GM19239 (cell line): ENCODE measurements at places on chromosomes 12 and 14.
A peak's percentile ranks its signal among the peaks of the same experiment; 100 is the strongest.

- no peak for DNase-seq
These were observed 91.9 kb downstream of the DPF3 start for GRCh38 chr14:72801836-72802587.

DNA sequence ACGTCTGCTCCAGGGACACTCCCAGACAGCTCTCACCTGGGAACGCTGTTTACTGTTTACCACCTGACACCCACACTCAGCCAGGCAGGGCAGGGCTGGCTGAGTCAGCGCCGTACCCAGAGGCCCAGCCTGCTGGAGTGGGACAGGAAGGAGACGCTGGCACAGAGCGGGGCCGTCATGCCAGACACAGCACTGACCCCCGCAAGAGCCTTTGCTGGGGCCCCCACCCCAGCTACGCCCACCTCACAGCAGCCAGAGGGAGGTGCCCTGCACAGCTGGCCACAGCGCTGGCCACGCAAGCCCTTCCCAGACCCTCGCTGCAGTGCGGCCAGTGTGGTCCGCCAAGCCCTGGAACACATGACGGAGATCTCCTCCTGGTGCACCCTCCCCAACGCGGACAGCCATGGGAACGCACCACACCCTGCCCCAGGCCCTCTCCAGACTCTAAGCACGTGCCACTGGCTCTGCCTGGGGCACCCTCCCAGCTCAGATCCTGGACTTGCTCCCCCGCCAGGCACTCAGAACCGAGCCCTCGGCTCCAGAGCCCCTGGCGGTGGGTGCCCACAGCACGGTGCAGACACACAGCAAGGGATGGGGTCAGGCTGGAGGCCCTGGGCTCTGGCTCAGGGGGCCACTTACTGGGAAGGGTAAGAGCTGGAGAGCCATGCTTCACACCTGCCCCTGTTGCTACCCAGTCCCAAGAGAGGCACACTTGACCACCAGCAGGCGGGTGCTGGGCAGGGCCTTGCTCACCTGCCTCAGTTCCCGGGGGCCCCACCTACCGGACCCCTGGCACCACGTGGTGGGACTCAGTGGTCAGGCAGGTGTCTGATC lies 5.7 kb downstream of the AHNAK2 start:
- DNase-seq, result no peak

DNA sequence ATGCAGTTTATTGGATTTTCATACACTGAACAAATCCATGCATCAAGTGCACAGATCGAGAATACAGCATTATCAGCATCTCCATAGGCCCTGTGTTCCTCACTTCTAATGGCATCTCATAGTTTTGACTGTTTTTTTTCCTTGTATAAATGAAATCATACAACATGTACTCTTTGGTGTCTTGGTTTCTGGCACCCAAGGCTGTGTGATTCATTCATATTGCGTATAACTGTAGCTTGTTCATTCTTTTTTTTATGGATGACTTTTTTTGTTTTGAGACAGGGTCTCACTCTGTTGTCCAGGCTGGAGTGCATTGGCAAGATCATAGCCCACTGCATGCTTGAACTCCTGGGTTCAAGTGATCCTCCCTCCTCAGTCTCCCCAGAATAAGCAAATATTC lies 14.3 kb downstream of the RASSF8 start:
- no peak for DNase-seq

DNA sequence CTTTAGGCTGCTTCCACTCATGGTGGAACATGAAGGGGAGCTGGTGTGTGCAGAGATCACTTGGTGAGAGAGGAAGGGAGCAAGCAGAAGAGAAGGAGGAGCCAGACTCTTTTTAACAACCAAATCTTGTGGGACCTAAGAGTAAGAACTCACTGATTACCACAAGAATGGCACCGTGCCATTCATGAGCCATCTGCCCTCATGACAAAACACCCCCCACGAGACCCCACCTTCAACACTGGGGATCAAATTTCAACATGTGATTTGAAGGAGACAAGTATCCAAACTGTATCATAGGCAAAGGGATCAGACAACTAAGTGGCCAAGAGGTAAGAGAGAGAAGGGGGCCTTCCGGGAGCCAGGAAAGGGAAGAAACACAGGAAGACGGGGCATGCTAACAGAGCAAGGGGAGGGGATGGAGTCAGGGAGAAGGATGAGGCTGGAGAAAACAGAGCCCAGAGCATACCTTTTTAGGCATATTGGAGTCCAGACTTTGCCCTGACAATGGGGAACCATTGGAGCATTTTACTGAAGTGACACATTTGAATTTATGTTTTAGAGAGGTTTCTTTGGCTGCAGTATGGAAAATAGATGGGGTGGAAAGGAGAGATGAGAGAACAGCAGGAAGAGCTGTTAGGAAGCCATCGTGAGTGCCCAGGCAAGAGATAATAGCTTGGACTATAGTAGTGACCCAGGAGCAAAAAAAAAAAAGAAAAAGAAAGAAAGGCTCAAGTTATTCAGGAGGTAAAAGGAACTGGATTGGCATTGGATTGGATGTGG lies 204.4 kb upstream of the NUDT4 start:
- DNase-seq, result no peak

GRCh38 chr14:33938131-33938949 lies 12.5 kb downstream of the EGLN3 start:
- no peak for DNase-seq

GRCh38 chr14:100762089-100762515 lies 35.4 kb downstream of the DLK1 start:
- DNase-seq, result no peak

GRCh38 chr14:74965486-74966153 lies 10.2 kb upstream of the PGF start:
- no peak for DNase-seq

GRCh38 chr12:68617160-68617926 lies 6.6 kb downstream of the RAP1B start:
- no peak for DNase-seq

DNA sequence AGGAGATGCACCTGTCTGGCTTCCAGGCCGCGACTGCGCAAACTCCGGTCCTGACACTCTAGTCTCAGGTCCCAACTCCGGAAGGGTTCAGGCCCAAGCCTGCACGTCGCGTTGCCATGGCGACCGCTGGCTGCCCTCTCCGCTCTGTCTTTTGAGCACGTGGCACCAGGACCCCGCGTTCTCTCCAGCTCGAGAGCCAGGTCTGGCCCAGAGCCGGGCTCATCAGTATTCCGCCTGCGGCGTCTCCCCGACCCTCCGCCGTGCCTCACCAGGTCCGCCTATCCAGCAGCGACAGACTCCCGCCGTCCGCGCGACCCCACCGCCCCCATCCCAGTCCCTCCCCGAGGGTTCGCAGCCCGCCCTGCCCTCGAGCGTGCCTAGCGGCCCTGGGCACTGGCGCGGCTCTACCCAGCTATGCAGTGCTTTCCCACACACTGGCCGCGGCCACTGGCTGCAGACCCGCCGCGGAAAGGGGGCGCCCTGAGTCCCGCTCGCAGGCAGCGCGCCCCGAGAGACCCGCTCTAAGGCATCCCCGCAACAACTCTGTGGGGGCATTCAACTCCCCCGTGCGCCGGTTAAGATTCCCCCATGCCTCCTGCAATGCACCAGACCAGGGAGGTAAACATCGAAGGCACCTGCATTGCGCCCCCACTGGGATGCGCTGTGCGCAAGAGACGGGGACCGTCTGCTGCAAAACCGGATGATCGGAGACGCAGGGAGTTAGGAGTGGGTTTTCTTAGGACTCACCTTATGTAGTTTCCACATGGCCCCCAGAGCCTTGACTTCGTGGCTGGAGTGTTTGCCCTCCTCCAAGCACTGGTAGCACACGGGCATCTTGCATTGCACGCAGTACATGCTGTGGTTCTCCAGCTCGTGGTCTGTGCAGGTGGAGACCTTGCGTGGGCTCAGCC lies 1.3 kb downstream of the TRIM9 start:
- peak; percentile 13 for DNase-seq

- DNase-seq, result no peak
These were observed 59.2 kb upstream of the TSPAN8 start for GRCh38 chr12:71216725-71217579.

- DNase-seq, result no peak
These were observed 114.5 kb downstream of the HMGA2 start for GRCh38 chr12:65938807-65939206.
